ENCODE measurements at places on chromosomes 1 and 21. TPM values are rescaled to one million over a fixed set of nuclear protein-coding genes. Genes with fewer than 3 reads are reported as not detected.

DNA sequence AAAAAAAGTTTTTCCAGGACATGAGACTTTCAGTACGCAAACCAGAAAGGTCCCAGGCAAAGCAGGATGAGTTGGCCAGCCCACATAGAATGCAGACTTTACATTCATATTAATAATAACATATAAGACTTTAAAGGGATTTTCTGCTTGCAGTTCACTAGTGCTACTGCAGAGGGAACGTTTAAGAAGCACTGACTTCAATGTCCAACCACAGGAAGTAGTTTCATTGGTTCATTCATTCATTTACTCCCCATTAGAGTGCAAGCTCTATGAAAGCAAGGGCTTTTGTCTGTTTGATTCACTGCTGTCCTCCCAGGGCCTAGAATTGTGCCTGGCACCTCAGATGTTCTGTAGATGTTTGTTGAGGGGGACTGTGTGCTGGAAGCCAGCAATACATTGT, 11.8 kb upstream of the SERINC2 start:
- H3K27ac ChIP-seq, result no peak overlapping the region
- DNase-seq, result no peak
- peaks cover 4% of the 10 kb centered on the region for H3K4me1 ChIP-seq
- peaks cover 9% of the 10 kb centered on the region for H3K27me3 ChIP-seq
- H3K36me3 ChIP-seq, result no peaks in the 10 kb centered on the region
- H3K4me3 ChIP-seq, result no peak overlapping the region

DNA sequence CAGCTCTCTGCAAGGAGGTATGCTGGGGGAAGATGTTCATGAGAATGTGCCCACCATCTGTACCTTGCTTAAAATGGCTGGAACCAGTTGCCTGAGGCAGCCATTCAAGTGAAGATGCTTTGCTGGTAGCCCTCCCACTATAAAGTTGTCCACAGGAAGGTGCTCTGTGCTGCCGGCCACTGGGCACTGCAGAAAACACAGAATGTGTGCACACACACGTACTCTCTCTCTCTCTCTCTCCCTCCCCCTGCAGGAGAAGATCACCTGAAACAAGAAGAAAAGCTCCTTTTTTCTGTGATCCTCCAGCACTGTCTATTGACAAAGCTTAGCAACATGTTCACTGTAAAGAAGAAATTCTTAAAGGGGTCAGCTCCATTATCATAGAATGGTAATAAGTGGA, 134.8 kb downstream of the PIGK start:
- H3K27me3 ChIP-seq, result no peaks in the 10 kb centered on the region
- no peak overlapping the region for H3K27ac ChIP-seq
- no peaks in the 10 kb centered on the region for H3K4me1 ChIP-seq
- no peak overlapping the region for H3K4me3 ChIP-seq

The APCS gene
- total RNA-seq, result not detected

GRCh38 chr1:67307251-67308060, at the start of gene IL12RB2:
IL12RB2 (plus strand) TSS chr1:67307873; CDS start chr1:67320369, 12,496 bp downstream.
- peak; percentile 67 for DNase-seq
- H3K4me1 ChIP-seq, result peaks cover 70% of the 10 kb centered on the region
- H3K36me3 ChIP-seq, result peaks cover 21% of the 10 kb centered on the region
- no peaks in the 10 kb centered on the region for H3K27me3 ChIP-seq
- peak within 1 kb of the TSS; percentile 95 for H3K27ac ChIP-seq

DNA sequence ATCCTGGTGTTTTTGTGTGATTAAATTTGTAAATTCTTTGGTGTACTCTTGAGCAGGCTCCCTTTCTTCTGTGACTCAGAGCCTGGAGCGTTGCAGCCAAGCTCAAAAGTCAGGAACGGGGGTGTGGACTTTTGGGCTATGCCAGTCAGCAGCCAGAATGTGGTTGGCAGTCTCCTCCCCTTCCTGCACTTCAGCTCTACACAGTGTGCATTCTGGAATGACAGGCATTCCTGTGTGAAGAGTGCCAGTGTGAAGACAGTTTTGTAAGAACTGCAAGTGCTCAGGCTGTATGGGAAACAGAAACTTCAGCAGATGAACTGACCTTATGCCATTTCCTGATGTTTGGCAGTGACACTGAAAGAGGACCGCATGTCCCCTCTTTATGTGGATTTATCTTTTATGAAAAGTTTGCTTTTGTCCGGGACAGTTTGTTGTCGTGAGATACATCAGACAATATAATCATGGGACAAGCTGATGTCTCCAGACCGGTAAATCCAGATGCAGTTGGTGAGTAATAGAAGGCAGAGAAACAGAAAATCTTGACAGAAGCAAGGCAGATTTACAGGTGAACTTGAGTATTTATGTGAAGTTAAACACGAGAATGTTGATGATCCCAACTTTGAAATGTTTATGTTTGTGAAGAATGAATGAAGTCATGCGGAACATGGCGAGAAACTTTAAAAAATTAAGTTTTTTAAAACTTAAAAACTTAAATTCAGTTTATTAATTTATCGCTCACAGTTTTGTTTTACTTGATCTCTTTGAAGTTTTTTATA, 67.7 kb upstream of the RCC1 start:
- DNase-seq, result peak; percentile 26
- H3K36me3 ChIP-seq, result peaks cover 3% of the 10 kb centered on the region
- peak overlapping the region; percentile 56 for H3K4me3 ChIP-seq
- H3K4me1 ChIP-seq, result peaks cover 23% of the 10 kb centered on the region
- peak overlapping the region; percentile 48 for H3K27ac ChIP-seq

The LCE2A gene
- total RNA-seq, result not detected

The FGR gene
- total RNA-seq, result 0.21 TPM

Measured in activated CD8-positive, alpha-beta T cell treated with anti-CD3 and anti-CD28 coated beads, Interleukin-2, amount 10 ng/mL, durations not matched to agents 7 days and 5 days (primary cell).